ENCODE measurements at places on chromosomes 3 and 15.

DNA sequence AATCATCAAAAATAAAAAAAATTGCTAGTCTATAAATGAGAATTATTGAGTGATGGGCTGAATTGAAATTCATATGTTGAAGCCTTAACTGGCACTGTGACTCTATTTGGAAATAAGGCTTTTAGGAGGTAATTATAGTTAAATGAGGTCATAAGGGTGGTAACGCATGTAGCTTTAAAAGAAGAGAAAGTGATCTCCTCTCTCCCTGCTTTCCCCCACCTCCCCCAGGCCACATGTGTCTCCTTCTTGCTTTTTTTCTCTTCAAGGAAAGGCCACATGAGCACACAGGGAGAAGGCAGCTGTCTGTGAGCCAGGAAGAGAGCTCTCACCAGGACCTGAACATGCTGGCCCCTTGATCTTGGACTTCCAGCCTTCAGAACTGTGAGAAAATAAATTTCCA lies 48.2 kb upstream of the ARPP19 start:
- DNase-seq, result no peak

DNA sequence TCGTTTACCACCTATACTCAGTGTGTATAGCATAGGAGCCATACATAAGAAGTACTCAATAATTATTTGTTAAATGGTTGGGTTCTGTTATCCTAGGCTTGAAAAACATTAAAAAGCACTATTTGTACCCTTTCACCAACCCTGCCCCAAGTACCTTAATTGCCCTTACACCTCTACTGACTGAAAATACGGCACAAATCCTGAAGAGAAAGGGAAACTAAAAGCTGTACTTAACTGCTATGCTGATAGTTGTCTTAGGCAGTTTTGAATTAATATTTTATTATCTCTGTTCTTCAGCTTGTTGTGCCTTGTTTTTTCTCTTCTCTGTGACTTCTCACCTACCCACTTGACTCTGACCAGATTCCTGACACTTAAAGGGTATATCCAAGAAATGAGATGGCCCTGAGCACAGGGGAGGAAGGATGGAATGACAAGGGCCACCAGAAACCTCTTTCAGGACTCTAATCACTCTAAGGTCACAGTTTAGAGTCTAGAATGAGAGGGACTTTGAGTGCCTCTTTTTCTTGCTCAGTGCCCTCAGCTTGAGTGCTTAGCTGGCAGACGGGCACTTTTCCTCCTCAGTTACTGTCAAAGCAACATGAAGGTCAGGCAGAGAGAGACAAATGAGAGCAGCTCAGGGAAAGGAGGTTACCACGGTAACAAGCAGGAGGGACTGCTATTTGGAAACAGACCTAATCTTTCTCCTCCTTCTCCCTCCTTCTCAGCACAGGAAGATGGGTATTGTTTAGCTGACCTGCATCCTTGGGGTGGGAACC lies 136.5 kb downstream of the ZNF609 start:
- DNase-seq, result peak; percentile 57

DNA sequence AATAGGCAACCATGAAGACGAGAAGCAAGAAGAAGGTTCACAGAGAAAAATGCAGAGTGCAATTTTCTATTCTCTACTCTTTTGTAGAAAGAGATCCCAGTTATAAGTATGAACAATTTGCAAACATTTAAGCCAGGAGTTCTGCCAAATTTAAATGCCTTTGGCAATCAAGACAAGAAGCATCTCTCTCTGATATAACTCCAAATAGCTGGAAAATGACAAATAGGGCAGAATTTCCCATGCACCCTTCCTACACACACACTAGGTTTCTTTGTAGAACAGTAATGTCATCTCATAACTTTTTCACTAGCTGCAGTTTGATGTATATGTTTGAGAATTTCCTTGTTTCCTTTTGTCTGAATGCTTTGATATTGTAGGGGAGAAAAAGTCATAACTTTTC lies 333.5 kb upstream of the AZI2 start:
- DNase-seq, result no peak

GRCh38 chr15:89907289-89907688 lies 5.5 kb downstream of the ARPIN start:
- no peak for DNase-seq

- DNase-seq, result no peak
Observed at GRCh38 chr3:113534365-113534764, 2.0 kb downstream of the SIDT1 start.

- DNase-seq, result no peak
Observed at GRCh38 chr3:42024591-42025351, 62.9 kb upstream of the ULK4 start.

DNA sequence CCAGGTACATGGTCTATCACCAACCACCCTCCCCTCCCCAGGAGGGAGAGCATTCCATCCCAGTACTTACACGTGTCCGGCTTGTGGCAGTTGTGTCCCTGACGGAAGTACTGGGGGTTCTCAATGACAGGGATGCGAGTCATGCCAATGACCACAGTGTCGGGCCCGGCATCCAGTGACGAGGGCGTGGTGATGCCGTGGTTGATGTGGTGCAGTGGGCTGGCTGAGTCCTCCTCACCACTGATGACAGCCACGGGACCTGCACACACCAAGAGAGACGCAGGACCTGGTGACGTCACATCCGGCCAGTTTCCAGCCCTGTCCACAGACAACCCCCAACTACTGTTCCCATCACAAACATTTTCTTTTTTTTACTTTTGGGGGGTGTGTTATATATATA lies 223.8 kb downstream of the NTRK3 start:
- no peak for DNase-seq

DNA sequence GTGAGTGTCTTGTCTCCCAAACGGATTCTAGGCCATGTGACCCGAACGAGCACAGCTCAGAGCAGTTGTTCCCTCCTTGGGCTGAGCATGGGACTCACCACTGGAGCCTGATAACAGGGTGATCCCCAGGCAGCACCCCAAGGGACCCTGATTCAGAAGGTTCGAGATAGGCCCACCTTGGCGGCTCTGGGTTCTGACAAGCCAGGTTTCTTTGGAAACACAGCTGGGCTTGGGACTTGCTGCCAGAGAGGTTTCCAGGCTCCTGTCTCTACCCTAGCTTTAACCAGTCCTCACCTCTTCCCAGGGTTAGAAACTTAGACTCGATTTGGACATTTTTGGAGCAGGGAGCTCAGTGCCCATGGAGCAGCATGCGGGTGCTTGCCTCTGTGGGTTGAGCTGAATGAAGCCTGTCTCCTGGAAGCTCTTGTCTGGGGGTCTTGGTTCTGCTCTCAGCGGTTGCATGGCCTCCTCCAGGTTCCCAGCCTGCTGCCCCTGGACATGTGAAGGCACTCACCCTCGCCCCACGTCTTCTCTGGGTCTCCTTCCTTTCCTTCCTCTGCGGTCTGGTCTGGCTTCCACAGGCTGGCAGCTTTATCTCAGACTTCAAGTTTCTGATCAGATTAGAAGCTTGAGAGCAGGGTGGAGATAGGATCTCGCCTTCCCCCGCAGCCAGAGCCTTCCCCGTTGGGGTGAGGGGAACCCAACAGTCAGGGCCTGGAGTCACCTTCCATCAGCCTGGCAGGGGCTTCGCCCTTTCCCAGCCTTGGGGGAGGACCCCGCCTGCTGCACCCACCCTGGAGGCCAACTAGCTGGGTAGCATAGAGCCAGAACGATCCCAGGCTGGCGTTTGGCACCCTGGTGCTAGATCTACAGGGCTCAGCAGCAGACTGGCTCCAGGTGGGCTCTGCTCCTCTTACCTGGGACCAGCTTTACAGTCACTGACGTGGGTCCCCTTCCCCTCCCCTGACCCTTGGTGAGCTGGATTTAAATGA lies 21.0 kb downstream of the PAQR5 start:
- DNase-seq, result no peak

DNA sequence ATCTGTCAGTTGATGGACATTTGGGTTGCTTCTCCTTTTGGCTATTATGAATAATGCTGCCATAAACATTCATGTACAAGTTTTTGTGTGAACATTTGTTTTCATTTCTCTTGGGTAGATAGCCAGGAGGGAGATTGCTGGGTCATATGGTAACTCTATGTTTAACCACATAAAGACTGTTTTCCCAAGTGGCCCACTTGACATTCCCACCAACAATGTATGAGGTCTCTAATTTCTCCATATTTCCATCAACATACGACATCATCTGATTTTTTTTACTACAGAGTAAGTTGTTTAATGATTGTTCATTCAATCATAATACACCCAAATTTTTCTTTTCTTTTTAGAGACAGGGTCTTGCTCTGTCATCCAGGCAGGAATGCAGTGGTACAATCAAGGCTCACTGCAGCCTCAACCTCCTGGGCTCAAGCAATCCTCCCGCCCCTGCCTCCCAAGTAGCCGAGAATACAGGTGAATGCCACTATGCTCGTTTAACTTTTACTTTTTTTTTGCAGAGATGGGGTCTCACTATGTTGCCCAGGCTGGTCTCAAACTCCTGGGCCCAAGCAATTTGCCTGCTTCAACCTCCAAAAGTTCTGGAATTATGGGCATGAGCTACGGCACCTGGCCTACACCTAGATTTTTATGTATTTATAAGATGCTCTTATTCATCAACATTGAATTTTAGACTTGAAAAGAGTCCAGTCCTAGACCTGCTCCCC lies 6.8 kb downstream of the IP6K1 start:
- DNase-seq, result no peak

GRCh38 chr3:13378155-13378554 lies 42.0 kb downstream of the NUP210 start:
- DNase-seq, result no peak

GRCh38 chr3:58471025-58471887 lies 20.6 kb upstream of the KCTD6 start:
- peak; percentile 69 for DNase-seq

DNA sequence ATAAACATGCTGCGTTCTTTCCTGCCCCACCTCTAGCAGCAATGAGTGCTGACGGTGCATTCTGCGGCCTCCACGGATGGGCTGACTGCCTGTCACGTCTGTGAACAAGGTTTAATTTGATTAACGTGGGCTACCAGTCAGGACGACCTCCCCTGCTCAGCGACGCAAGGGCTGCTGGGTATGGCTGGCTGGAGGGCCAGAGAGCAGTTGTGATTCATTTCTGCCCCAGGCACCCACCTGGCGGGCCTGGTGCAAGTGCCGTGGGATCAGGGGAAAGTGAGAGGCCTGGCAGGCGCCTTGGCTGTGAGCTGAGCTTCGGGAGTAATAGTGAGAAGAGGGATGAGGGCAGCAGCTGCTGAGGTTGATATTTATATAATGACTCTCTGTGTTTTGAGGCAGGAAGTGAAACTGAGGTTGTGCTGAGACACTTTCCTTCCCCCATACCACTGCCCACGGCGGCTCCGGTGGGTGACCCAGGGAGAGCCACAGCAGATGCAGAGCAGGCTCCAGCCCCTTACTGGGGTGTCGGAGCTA lies 190.4 kb upstream of the BCL6 start:
- DNase-seq, result no peak

DNA sequence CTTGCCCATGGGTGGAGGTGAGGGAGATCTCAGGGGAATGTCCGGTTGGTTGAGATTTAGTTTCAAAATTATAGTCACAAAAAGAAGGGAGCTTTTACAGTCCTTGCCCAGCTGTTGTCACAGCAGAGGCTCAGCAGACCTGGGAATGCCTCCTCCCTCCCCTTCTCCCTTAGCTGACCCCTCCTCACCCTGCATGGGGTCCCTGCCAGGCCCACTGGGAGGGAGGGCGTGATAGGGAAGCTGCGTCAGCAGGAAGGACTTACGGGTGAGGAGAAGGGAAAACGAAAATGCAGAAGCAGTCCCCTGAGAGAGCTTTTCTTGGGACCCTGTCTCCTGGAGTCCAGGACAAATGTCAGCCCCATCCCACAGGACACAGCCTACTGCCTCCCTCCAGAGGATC lies 18.9 kb downstream of the SCN5A start:
- no peak for DNase-seq

DNA sequence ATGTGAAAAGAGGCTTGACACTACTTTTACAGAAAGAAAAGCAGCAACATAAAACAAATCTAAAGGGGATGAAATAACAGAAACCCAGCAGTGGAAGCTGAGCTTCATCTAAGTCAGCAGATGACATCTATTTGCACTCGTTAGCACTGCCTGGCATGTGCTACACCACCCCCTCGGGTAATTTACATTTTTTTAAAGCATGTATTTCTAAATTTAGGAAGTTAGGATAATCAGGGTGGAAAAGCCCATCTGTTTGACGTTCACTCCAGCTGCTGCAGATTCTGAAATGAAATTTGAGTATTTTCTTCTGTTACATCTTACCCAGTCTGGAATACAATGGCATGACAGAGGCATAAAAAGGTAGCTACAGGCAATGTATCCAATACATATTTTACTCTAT lies 20.7 kb downstream of the IGSF11 start:
- no peak for DNase-seq

DNA sequence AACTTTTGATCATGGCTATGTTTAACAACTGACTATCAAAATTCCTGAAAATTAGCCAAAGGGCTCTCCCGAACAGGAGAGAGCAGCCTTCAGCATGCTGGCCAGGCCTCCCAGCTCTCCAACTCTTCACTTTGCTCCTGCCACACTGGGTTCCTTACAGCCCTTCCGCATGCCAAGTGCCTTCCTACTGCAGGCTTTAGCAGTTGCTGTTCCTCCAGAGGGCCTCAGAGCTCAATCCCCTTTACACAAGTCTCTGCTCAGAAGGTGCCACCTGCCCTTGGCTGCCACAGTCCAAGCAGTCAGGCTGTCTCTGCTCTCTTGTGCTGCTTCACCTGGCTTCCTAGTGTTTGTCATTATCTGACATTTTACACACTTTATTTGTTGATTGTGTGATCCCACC lies 553.1 kb upstream of the PPP2R3A start:
- no peak for DNase-seq

DNA sequence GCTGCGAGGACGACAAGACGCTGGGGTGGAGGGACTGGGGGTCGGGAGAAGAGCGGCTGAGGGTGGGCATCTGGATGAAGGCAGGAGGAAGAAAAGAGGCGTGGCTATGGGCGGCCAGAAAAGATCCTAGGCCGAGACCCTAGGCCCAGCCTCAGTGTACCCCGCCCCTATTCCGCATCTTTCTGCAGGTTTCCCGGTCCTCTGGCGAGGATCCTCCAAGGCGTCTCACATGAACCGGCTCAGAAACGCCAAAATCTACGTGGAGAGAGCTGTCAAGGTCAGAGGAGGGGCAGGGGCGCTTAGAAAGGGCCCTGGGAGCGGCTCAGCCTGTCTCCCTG lies 340 bp downstream of the TTLL3 start:
- no peak for DNase-seq

- DNase-seq, result no peak
Observed at GRCh38 chr15:66132251-66132816, 121.2 kb downstream of the MEGF11 start.

GRCh38 chr15:73632670-73633058 lies 525 bp downstream of the NPTN start:
- DNase-seq, result no peak

GRCh38 chr15:92391640-92392039 lies 2.0 kb upstream of the ST8SIA2 start:
- DNase-seq, result peak; percentile 15

DNA sequence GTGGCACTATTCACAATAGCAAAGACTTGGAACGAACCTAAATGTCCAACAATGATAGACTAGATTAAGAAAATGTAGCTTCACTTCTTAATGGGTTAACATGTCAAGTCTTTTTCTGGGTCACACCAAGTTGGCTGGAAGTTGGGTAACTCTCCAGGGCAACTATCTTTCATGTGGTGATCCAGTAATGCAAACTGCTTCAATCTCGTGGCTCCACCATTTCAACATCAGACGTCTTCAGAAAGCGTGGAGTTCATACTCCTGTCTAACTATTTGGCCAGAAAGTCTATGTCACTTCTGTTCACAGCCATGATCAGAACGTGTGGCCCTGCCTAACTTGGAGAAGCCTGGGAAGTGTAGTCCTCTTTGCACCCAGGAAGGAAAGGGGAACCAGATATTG lies 32.2 kb downstream of the DUT start:
- DNase-seq, result no peak

Measured in NCI-H1092 (cell line).